ENCODE measurements at places on chromosomes 6 and 20. TPM values are rescaled to one million over a fixed set of nuclear protein-coding genes. Genes with fewer than 3 reads are reported as not detected.

ARFGAP1 gene
- 50.4 TPM for polyA plus RNA-seq

MAPK13 gene
- polyA plus RNA-seq: 16.0 TPM

DUSP22 gene
- polyA plus RNA-seq: 32.4 TPM

IMPG1 gene
- 1.2 TPM for polyA plus RNA-seq

SCUBE3 gene
- 3.6 TPM for polyA plus RNA-seq

BPIFB1 gene
- 0.07 TPM for polyA plus RNA-seq

GPR6 gene
- polyA plus RNA-seq: not detected

GSTA2 gene
- polyA plus RNA-seq: 0.22 TPM

TRIM40 gene
- 0.14 TPM for polyA plus RNA-seq

CHMP4B gene
- 124 TPM for polyA plus RNA-seq

COL19A1 gene
- polyA plus RNA-seq: 0.37 TPM

ARFGEF3 gene
- 8.5 TPM for polyA plus RNA-seq

PLG gene
- 5.3 TPM for polyA plus RNA-seq

RUNX2 gene
- polyA plus RNA-seq: 3.4 TPM

SLC22A2 gene
- polyA plus RNA-seq: not detected

TREM1 gene
- polyA plus RNA-seq: 2.8 TPM

EMILIN3 gene
- 4.1 TPM for polyA plus RNA-seq

FNDC1 gene
- 7.4 TPM for polyA plus RNA-seq

CAP2 gene
- 9.0 TPM for polyA plus RNA-seq

CD83 gene
- polyA plus RNA-seq: 14.1 TPM

CAGE1 gene
- polyA plus RNA-seq: 0.11 TPM

CAPN11 gene
- polyA plus RNA-seq: 0.12 TPM

BPI gene
- 0.88 TPM for polyA plus RNA-seq

VIP gene
- 3.5 TPM for polyA plus RNA-seq

PHIP gene
- 82.9 TPM for polyA plus RNA-seq

RAB44 gene
- 0.13 TPM for polyA plus RNA-seq

ATP6V1G2 gene
- 5.9 TPM for polyA plus RNA-seq

LTA gene
- polyA plus RNA-seq: 0.45 TPM

FERMT1 gene
- polyA plus RNA-seq: 3.1 TPM

C20orf144 gene
- 0.34 TPM for polyA plus RNA-seq

TPBG gene
- polyA plus RNA-seq: 6.6 TPM

ASF1A gene
- polyA plus RNA-seq: 59.8 TPM

FAM110A gene
- polyA plus RNA-seq: 11.0 TPM

RNF182 gene
- 4.3 TPM for polyA plus RNA-seq

KHDC1L gene
- 0.69 TPM for polyA plus RNA-seq

OR2J3 gene
- not detected for polyA plus RNA-seq

PTGIS gene
- 6.5 TPM for polyA plus RNA-seq

POU5F1 gene
- 0.65 TPM for polyA plus RNA-seq

DNAH8 gene
- 0.16 TPM for polyA plus RNA-seq

HRH3 gene
- polyA plus RNA-seq: not detected

TBC1D7 gene
- polyA plus RNA-seq: 33.7 TPM

ZSCAN23 gene
- 18.4 TPM for polyA plus RNA-seq

COL21A1 gene
- polyA plus RNA-seq: 140 TPM

RIPPLY2 gene
- not detected for polyA plus RNA-seq

BTBD9 gene
- 13.0 TPM for polyA plus RNA-seq

SPTLC3 gene
- polyA plus RNA-seq: 12.5 TPM

NRN1 gene
- 13.0 TPM for polyA plus RNA-seq

C20orf96 gene
- 48.4 TPM for polyA plus RNA-seq

UNC5CL gene
- 3.2 TPM for polyA plus RNA-seq

PPP1R3G gene
- polyA plus RNA-seq: 1.3 TPM

OLIG3 gene
- not detected for polyA plus RNA-seq

SYNDIG1 gene
- 5.3 TPM for polyA plus RNA-seq

CYP39A1 gene
- 13.1 TPM for polyA plus RNA-seq

C6orf62 gene
- 129 TPM for polyA plus RNA-seq

HLA-DPB1 gene
- polyA plus RNA-seq: 25.6 TPM

KPNA5 gene
- 31.5 TPM for polyA plus RNA-seq

STX11 gene
- 3.0 TPM for polyA plus RNA-seq

FLOT1 gene
- polyA plus RNA-seq: 110 TPM

FAM83C gene
- not detected for polyA plus RNA-seq

TAPBP gene
- polyA plus RNA-seq: 38.7 TPM

Data from right lung (tissue), 10 donors.